ENCODE measurements at places on chromosomes 2 and 18.

DNA sequence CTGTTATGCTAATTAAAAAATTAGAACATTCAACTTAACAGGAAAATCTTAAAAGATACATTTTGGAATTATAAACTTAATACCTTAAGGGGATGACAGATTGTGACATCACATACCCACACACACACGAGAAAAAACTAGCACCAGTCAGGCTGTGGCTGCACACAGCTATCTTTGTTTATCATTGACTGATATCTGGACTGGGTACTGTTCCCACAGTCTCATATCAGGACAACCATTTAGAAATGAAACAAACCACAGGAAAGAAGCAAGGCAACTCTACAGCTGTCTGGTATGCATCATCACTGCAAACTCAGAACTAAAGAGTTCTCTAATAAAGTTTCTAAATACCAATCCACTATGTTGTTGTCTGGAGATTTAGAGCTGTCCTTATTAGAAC lies 210.9 kb upstream of the SMAD7 start:
- peak; percentile 30 for DNase-seq

DNA sequence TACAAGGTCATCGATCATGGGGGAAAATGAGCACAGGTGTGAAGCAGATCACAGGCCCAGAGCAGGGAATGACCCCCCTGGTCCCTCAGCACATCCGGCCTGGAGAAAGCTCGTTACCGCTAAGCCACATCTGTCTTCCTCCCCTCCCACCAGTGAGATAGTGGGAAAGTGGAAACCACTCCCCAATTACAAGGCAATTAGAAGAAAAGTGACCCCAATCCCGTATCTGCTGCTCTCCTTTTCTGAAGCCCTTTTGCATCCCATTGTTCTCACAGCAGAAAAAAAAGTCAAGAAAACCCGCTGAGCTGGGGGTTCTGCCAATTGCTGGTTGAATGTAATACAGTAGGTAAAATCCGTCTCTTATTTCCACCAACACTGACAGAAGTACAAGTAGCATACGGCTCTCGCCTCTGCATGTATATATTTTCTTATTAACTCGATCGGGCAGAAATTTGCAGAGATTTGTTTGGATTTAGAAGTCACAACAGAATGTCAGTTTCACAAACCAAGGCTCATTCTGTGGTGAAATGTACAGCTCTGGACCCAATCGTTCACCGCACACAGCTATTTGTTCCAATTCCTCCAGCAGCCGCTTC lies 287.0 kb downstream of the TCF4 start:
- no peak for DNase-seq

DNA sequence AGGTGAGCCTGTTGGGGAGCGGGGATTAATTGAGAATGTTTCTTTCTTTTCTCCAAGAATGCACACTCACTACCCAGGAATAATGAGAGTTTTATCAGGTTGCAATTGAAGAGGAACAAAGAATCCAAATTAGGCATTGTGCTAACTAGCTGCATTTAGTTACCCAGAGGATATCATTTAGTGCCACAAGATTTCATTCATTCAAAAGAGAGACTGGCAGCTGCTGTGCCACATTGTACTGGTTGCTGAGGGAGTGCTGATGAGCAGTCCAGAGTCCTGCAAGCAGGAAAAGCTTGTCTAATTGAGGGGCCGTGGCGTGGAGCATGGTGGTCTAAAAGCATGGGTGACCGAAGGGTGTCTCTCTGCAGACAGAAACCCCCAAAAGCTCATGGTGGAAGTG lies 97.6 kb downstream of the CTAGE1 start:
- no peak for DNase-seq

GRCh38 chr2:241373446-241373845 lies 17.4 kb downstream of the FARP2 start:
- DNase-seq: no peak

DNA sequence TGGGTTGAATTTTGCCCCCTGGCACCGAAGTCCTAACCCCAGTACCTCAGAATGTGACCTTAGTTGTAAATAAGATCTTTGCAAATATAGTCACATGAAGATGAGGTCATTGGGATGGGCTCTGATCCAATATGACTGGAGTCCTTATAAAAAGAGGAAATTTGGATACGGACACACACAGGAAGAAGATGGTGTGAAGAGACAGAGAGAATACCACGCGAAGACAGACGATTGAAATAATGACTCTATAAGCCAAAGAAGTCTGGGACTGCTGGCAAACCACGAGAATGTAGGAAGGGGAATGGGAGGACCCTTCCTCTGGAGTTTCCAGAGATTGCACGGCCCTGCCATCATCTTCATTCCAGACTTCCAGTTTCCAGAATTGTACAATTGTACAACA lies 98.6 kb downstream of the CPO start:
- DNase-seq: no peak

- DNase-seq: no peak
Measured at GRCh38 chr18:54532222-54532621, 58.8 kb upstream of the DYNAP start.

DNA sequence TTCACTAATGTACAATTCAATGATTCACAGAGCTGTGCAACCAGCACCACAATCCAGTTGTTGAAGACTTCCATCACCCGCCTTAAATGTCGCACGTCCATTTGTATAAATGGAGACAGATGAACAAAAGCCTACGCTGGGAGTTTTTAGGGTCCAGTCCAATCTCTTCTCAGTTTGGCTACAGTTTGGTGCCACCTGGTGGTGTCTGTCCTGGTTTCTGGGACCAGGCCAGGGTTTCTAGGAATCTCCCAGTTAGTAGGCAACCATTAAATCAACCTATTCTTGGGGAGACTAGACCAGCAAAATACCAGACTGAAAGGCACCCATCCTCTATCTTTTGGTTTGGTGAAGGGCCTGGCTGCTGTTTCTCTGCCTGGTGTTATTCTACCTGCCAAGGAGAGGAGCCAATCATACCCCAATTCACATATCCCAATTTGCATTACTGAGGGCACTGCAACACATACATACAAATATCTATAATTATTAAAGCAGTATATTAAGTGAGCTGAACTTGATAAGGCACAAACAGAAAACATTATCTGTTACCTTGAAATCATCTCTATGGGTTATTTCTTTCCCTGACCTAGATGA lies 3.2 kb upstream of the DDX1 start:
- DNase-seq: no peak

DNA sequence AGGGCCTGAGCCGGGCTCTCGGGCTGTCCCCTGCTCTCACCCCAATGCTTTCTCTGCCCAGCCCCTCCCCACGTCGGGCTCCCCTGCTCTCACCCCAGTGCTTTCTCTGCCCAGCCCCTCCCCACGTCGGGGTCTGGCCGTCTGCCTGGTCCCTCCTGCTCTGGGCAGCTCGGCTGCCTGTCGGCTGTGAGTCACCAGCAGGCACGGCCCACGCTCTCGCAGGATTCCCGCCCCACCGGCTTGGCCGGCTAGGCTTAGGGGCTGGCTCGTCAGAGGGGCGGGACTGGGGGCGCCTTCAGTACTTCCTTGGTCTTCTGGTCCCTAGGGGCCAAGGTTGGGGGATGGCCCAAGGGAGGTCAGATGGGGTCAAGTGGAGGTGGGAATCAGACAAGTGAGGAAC lies 3.3 kb downstream of the BOK start:
- no peak for DNase-seq

- no peak for DNase-seq
Measured at GRCh38 chr2:31227110-31227509, 6.8 kb upstream of the EHD3 start.

- DNase-seq: no peak
Measured at GRCh38 chr2:53632714-53633113, 134.9 kb upstream of the CHAC2 start.

DNA sequence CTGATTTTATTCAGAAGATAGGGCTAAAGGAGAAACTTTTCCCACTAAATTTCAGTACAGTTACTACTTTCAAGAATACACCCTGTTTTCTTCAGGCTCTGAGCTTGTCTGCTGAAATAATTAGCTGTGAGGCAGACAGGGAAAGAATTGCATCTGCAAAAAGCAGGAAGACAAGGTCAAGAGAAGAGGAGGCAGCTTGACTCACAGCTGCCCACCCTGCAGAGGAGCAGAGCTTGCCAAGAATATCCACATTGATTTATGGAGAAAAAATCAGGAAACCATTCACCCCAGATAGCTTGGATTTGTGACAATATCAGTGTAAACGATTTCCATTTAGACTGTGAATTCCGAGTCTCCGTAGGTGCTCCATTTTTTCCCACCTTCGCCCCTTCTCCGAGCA lies 49.0 kb downstream of the ACTR2 start:
- no peak for DNase-seq

DNA sequence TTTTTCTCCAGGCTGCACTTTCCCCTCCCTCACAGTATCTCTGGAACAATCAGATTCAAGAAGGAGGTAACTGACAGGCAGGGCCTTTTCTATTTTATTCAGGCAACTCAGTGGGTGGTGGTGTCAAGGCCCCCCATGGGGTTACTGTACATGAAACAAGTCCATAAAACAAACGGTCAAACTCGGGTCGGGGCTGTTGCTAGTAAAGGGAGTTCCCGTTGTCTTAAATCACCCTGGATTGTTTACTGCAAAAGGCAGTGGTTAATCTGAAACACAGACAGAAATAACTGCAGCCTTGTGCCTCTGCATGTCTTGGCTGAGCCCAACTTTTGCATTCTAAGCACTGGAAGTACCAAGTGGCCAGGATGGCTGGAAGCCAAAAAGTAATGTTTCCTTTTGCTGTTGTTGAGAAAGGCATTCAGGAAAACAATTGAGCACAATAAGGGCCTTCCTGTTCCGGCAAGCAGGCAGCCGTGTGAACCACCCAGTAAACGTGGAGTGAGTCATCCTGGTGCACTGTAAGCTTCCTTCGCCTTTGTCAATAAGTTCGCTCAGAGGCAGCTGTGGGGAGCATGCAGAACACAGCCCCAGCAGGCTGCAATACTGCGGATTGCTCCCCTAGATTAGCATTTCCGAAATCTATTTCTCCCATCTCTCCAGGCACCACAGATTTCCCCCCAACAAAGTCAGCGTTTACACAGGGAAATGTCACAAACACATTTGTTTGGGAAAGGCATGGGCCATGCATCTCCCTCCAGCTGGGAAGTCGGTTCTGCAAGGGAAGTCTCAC lies 149.6 kb downstream of the IRS1 start:
- DNase-seq: peak; percentile 22

DNA sequence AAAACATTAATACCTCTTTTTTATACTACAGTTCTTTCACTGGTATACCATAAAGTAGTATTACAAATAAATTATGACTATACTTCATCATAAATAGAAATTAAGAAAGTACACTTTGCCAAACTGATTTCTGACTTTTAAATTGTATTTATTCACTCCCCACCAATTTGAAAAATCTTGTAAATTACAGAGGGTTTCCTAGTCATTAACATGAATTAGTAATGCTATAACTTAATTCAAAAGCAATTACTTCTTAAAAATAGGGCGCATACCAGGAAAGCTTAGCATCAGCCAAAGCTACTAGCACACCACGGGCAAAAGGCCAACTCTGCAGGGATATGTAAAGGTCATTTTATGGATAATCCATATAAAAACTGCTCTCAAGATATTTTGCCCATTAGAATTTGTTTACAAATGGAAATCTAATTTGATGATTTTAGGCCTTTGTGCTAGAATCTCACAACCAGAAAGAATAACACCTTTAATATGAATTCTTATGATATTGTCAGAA lies 142.3 kb downstream of the PIGN start:
- DNase-seq: no peak

GRCh38 chr2:159126432-159127022 lies 158.1 kb downstream of the TANC1 start:
- no peak for DNase-seq

DNA sequence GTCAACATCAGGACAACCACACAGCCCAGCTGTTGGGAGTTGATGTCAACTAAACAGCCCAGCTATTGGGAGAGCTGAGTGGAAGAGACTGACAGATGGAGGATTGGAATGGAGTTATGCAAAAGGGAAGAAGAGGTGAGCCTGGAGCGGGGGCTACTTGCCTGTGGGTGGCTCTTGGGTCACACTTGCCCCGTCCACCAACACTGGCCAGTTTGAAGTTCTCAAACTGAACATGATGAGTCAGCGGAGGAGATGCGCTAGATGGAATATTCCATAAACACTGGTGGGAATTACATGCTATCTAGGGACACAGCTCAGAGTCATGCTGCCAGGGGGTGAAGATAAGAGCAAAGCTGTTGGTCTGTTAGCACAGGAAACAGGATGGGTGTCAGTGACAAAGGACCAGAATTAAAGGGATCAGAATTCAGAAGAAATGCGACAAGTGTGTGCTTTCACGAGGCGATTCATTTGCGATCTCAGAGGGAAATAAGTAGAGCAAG lies 33.2 kb upstream of the AGAP1 start:
- no peak for DNase-seq

DNA sequence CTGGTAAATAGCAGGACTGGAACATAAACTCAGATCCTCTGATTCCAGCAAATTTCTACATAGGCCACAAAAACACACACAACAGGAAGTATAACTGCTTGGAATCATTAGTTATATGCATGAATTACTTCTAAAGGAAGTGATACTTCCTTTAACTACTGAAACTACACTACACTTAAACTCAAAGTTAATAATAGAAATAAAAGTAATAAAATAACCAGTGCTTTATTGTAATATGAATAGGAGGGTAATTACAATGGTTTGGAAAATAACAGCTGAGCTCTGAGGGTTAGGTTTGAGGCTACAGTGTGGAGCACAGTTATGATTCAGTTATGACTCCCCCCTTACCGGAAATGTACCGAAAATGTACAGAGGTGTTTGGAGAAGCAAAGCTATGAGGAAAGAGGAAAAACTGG lies 18.5 kb upstream of the POLI start:
- no peak for DNase-seq

DNA sequence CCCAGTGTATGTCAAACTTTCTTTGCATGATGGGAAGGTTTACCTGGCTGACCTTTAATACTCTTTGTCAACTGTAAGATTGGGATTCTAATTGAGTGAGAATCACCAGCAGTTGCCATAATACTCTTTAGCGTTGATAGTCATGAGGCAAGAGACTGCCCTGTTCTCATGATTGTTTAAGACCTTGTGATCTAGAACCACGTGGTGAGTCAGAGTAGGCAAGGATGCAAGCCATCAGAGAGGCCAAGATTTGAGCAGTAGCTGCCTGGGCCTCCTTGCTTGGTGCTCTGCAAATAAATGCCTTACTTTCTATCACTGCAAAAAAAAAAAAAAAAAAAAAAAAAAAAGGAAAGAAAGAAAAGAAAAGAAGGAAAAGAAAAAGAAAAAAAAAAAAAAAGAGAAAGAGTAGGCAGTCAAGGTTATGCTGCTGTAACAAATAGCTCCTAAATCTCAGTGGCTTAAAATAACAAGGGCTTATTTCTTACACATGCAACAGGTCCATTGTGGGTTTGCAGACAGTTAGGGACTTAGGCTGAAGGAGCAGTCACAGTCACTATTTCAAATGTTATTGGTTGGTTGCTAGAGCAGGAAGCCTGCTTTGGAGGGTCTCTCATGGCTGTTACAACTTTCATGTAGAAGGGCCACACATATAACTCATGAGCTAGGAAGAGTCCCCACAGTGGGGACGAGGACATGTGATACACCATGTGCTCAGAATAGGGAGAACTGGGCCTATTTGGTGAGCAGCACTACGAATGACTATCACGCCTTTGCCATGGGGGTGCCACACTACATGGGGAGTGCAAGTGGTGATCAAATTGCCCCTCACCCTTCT lies 21.7 kb downstream of the IL1R2 start:
- no peak for DNase-seq

All from stimulated activated CD4-positive, alpha-beta T cell treated with anti-CD3 and anti-CD28 coated beads, Interleukin-15, amount 100 ng/mL, for 48 hours (primary cell).